ENCODE measurements at places on chromosomes 12 and 14.

DNA sequence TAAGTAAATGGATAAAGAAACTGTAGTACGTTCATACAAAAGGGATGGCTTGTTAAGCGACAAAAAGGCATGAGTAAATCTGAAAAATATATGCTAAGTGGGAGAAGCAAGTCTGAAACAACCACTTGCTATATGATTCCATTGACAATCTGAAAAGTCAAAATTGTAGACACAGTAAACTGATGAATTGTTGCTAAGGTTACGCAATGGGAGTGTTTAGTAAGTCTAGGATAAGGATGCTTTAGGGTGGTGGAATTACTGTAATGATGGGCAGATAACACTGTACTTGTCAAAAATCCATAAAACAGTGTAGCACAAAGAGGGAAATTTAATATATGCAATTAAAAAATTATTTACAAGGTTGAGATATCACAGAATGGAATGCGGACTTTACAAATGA lies 984.9 kb downstream of the FSCB start:
- DNase-seq, result no peak

DNA sequence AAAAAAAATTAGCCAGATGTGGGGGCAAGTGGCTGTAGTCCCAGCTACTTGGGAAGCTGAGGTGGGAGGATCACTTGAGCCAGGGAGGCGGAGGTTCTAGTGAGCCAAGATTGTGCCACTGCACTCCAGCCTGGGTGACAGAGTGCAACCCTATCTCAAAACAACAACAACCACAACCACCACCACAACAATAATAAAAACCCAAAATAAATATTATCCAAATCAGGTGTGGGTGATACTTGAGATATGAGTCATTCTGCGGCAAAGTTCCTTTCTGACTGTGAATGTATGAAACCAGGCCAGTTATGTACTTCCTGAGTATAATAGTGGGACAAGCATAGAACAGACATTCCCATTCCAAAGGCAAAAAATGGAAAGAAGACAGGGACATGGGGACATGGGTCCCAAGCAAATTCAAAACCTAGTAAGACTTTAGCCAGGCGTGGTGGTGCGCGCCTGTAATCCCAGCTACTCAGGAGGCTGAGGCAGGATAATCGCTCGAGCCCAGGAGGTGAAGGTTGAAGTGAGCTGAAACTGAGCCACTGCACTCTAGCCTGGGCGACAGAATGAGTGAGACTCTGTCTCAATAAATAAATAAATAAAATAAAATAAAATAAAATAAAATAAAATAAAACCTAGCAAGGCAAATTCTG lies 9.7 kb upstream of the ERC1 start:
- DNase-seq, result peak; percentile 34

DNA sequence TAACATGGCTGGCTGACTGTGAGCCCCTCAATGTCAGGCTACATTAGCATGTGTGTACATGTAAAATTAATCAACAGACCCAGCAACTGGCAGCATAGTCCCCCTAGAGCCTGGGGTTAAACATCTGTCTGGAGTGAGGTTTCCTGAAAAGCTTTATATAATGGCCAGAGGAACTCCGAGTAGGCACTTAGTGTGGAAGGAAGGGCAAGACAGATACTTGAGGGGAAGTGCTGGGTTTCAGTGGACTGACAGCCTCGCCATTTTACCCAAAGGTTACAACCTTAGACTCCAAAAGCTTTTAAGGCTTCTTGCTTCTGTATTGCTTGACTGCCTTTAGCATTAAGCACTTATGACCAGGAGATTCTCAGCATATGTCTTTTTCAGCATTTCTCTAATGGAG lies 430.8 kb downstream of the FLRT2 start:
- no peak for DNase-seq

- DNase-seq, result no peak
These were observed 168.3 kb downstream of the PAWR start for GRCh38 chr12:79522257-79522988.

DNA sequence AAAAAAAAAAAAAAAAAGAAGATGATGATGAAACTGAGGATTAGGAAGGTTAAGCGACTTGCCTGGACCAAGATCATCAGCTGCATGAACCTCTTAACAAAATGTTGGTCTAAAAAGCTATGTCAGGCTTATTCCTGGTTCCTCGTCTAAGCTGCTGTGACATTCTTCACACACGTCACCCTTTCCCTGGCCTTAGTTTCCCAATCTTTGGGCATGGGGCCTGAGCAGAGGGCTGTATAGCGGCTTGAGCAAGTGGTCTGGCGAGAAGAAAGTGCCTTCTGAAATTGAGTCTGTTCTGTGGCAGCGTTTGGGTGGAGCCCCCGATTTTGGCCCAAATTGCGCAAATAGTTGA lies 58.7 kb upstream of the CCND2 start:
- no peak for DNase-seq

GRCh38 chr12:92556141-92556540 lies 146.6 kb upstream of the PLEKHG7 start:
- DNase-seq, result no peak

- DNase-seq, result no peak
These were observed 57.4 kb downstream of the AACS start for GRCh38 chr12:125122668-125123067.

DNA sequence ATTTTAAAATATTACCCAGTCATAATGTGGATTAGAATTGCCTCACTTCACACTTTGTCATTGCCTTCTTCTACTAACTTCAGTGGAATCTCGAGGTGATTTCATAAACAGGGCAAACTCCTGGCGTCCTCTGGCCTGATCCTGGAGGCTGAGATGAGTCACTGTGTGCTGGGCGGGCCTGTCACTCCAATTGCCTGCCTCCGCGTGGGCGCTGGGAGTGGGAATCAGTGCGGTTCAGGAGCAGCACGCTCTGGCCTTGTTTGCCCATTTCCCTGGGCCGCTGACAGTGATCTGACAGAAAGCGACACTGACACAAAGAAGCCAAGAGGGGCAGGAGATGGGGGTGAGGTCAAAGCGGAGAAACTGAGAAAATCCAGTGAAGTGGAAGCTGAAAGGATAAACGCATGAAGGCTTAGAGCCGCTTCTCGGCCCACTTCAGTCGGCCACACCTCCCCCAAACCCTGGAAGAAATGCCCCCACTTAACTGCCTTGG lies 29.7 kb downstream of the LGR5 start:
- DNase-seq, result peak; percentile 14

DNA sequence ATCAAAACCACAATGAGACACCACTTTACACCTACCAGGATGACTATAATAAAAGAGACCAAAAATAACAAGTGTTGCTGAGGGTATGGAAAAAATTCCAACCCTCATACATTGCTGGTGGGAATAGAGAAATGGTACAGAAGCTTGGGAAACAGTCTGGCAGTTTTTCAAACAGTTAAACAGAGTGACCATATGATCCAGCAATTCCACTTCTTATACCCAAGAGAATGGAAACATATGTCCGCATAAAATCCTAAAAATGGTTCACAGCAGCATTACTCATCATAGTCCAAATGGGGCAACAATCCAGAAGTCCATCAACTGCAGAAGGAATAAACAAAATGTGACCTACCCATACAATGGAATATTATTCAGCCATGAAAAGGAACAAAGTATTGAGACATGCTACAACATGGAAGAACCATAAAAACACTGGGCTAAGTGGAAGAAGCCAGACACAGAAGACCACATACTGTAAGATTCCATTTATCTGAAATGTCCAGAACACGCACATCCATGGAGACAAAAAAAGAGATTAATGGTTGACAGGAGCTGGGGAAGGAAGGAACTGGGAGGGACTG lies 44.5 kb downstream of the CHGA start:
- no peak for DNase-seq

GRCh38 chr12:122845865-122846621 lies 10.8 kb downstream of the HIP1R start:
- DNase-seq, result no peak

DNA sequence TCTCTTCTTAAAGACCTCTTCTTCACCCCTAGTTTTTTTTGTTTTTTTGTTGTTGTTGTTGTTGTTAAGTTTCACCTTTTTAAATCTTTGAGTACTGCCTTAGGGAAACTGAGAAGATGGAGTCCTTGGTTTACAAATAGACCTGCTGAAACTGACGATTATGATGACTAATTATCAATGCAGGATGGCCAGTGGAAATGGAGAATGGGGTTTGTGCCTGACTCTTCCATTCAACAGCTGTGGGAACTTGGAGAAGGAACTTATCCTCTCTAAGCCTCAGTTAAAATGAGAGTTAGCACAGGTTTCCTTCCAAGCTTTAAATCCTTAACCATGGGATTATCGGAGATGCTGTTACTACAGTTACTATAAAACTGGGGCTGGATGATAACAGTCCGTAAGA lies 66.7 kb upstream of the PNMA1 start:
- DNase-seq, result no peak

- DNase-seq, result no peak
These were observed 126.8 kb upstream of the MAX start for GRCh38 chr14:65228956-65229747.

DNA sequence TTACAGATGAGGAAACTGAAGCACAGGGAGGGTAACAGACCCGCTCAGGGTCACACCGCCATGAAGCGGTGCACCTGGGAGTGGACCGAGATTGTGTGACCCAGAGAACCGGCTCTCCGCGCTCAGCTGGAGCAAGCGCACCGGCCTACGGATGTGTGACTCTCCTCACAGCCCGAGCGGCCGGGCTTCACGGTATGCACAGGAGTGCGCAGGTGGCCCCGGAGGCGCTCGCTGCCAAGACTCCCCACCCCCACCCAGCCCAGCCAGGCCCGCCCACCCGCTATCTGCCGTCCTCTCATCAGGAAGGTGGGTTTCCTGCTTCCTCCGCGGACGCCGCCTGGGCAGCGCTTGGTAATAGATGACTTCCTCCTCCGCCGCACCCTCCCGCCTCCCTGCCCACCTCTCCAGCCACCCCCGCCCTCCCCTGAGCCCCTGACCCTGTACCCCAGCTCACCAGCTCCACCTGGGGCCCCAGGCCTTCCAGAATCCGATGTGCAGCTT lies 110.7 kb downstream of the NCOR2 start:
- no peak for DNase-seq

DNA sequence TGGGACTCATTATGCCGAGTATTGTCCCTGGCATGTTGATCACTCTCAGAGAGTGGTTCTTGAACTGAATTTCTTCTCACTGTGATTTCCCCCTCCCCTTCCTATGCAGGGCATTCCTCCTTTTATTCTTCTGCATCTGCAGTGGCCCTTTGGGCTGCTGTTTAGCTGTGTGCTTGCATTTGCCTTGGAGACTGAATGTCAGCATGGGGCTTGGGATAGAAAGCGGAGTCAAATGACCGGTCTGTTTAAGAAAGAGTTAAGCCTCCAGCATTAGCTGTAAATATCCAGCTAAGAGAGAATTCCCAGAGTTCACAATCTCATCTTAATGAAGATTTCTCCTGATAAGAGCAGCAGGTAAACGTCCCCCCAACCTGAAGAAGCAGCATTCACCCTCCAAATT lies 65.6 kb upstream of the RMST start:
- no peak for DNase-seq

DNA sequence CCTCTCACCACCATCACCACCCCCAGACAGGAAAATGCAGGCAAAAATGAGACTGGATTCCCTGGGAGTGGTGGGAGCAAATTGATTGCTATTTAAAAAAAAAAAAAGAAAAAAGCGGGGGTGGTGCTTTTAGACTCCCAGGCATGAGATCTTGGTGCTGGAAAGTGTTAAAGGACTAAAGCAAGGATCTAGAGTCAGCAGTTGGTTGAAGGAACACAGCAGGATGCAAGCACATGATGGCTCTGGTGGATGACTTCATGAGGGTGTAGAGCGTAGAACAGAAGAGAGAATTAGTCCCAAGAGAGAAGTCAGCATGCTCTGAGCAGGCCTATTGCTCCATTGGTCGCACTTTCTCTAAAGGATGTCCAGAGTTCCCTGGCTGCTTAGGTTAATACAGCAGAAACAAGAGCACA lies 183.8 kb upstream of the HMGA2 start:
- no peak for DNase-seq

DNA sequence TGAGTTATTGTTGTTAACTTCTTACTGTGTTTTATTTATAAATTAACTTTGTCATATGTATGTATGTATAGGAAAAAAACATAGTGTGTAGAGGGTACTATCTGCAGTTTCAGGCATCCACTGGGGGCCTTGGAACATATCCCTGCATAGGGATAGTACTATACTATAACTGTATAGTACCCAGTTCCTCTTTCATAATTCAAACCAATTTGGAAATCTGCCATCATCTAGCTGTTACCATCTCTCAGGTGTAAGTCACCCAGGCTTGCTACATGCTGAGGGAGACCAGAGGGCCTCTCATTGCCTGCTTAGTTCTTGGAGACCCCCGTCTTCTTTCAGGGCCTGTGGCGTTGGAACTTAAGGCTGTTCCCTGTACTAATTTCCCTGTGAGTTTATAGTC lies 12.9 kb upstream of the DCD start:
- no peak for DNase-seq

DNA sequence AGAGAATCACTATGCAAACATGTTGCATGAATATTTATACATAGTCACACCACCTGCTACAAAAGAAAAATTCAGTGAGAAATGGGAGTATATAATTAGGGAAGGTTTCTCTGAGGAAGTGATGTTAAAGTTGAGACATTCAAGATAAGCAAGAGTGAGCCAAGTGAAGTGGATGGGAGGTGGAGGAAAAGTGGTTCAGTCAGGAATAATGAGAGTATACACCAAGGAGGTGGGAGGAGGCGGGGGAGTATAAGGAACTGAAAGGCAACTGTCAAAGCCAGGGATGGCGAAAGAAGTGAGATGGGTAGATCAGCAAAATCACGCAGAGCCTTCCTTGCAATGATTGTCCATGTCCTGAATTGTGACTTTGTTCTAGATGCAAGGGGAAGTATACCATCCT lies 33.7 kb downstream of the PRKD1 start:
- DNase-seq, result peak; percentile 24

- no peak for DNase-seq
These were observed 7.5 kb upstream of the SYNE3 start for GRCh38 chr14:95523815-95524448.

DNA sequence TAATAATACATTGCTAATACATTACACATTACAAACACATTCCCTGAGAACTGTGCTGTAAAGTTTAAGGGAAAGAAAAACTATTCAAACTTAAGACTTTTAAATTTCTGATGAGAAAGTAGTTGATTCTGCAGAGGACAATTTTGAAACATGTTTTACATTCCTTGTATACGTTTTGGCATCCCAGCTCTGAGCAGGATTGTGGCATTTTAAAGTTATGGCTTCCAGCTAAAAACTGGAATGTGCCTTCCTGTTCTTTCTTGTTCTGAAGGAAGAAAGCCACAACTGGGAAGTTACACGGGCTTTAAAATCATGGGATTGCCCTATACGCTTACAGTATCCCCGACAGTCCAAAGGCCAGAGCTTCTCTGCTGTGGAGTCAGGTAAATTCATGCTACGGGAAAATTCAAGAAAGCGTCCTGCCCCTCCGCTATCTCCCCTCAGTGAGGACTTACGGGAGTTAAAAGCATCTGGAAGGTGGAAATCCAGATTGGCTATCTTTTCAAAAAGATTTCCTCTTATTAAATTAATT lies 10.8 kb upstream of the KLHL42 start:
- no peak for DNase-seq

DNA sequence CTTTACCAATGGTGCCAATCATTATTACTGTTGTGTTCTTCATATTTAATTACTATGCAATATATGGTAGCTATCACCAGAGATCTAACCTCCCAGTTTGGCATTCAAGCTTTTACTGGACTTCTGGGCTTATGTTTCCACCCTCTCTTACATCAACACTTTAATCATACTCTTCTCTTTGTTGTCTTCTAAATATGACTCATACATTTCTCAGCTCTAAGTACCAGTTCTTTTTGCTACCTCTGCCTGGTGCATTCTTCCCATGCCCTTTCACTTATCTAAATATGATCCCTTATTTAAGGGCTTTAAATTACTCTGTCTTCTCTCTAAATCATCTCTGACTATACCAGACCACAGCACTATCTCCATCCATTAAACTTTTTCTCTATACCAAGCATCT lies 246.1 kb upstream of the CCDC196 start:
- DNase-seq, result peak; percentile 28

- DNase-seq, result peak; percentile 90
These were observed 93.4 kb downstream of the TSPAN9 start for GRCh38 chr12:3170423-3171194.
